ENCODE measurements at places on chromosomes 6 and 20. TPM values are rescaled to one million over a fixed set of nuclear protein-coding genes. Genes with fewer than 3 reads are reported as not detected.

DNA sequence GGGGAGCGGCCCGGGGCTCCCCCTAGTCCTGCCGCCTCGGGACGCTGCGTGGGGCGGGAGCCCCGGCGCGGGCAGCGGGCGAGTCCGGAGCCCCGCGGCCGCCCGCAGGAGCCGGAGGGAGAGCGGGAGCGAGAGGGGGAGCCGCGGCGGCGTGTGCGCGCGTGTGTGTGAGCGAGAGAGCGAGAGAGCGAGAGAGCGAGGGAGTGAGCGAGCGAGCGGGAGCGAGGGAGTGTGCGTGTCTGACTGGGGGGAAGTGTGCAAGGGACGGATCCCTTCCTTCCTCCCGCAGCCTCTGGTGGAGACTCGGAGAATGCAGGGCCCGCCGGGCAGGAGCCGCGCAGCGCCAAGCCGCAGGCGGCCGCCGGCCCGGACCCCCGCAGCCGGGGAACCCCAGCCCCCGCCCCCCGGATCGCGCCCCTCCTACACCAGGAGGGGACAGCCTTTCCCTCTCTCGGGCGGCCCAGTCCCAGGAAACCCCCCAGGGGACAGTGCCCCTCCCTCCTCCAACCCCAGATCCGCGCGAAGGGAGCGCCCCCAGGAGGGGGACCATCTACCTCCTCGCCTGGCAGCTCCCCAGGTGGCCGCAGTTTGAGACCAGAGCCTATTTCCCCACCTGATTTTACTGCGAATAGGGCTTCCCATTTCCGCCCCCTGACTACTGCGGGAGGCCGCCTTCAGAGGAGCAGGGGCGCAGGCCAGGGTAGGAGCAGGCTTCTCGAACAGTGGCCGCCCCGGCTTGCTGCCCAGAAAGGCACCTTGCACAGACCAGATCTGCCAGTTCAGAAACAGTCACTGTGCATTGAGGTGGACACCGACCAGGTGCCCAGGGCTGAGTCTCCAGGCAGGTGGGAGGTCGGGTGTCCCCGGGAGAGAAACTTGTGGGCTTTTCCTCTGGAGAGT, at the start of gene CDH22:
Gene CDH22, minus strand, starts transcription at position 241 of the 900 bp plus-strand sequence. CDS start 57,204 bp downstream, outside the sequence.
- no peak for DNase-seq

The PET117 gene
- total RNA-seq: 17.0 TPM

- DNase-seq: no peak
Measured at GRCh38 chr6:38651121-38651784, 11.5 kb upstream of the BTBD9 start.

GRCh38 chr6:1663511-1663910, 53.8 kb downstream of the FOXC1 start:
- no peak for DNase-seq

DNA sequence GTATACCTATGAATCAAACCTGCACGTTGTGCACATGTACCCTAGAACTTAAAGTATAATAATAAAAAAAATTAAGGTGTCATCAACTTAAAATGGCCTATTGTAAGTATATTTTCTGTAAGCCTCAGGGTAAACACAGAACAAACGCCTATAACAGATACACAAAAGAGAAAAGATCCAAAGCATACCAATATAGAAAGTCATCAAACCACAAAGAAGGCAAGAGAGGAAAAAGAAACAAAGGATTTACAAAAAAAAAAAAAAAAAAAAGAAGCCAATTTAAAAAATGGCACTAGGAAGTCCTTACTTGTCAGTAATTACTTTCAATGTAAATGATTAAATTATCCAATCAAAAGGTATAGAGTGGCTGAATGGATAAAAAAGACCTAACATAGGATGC, 24.6 kb upstream of the ASF1A start:
- no peak for DNase-seq

The RGS17 gene
- total RNA-seq: 0.19 TPM

DNA sequence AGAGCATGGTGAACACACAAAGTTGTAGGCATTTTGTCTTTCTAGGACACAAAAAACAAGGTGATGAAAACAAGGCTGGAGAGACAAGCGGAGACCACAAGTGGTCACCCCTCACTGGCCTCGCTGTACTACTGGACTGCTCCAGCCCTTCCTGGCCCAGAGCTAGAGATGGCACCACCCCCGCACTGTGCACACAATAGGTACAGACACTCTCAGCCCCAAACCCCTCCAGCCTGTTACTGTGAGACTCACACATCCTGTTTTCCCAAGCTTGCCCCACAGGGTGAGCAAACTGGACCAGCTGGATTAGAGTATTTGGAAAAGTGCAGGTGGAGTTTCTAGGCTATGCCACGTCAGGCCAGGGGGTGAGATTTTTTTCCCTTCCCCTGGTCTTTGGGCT, 8.4 kb upstream of the ZSWIM1 start:
- DNase-seq: no peak

The POU5F1 gene
- total RNA-seq: 0.92 TPM

DNA sequence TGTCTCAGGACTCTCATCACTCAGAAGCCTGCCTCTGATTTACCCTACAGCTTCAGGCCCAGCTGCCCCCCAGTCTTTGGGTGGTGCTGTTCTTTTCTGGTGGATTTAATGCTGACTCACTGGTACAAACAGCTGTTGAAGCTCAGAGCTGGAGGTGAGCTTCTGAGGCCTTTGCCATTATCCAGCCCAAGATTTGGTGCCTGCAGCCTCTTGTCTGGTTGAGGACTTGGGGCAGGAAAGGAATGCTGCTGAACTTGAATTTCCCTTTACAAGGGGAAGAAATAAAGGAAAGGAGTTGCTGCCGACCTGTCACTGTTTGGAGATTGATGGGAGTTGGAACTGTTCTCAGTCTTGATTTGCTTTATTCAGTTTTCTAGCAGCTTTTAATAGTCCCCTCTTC, 19.8 kb downstream of the ABCF1 start:
- DNase-seq: no peak

The FAM184A gene
- 0.30 TPM for total RNA-seq

DNA sequence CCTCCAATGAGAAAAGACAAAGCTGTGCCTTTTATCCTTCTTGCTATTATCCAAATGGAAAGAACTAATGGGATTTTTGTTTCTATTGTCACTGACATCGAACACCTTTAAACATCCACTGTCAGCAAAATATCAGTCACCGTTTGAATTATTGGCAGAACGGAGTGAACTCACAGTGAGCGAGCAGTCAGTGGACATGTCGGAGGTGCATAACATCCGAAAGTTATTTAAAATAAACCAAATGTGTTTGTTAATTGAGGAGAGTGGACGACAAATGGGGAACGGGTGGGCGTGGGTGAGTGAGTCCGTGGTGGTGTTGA, 38.8 kb downstream of the PMEPA1 start:
- DNase-seq: no peak

GRCh38 chr6:25930532-25931410, at the start of gene SLC17A2:
Gene SLC17A2, minus strand, starts transcription at chr6:25930691. Its CDS starts 4,895 bp downstream, at chr6:25925796.
- no peak for DNase-seq

The RUNX2 gene
- 1.4 TPM for total RNA-seq

The TFAP2C gene
- 34.8 TPM for total RNA-seq

DNA sequence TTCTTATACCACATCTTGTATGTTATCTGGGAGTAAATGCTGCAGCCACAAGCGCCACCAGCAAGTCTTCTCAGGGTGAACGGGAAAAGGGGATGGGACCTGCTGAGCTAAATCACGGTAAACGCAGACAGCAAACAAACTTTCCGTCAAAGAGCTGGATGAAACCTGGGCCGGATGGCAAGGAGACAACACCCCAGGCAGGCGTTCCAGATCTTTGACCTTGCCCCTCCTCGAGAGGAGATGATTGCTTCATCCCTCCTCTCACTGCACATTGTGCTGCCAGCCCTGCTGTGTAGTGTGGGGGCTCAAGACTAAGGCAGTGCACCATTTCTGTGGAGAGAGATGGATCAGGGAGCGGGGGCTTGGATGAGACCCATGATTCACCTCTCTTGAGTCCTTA, 9.8 kb downstream of the RAET1E start:
- no peak for DNase-seq

DNA sequence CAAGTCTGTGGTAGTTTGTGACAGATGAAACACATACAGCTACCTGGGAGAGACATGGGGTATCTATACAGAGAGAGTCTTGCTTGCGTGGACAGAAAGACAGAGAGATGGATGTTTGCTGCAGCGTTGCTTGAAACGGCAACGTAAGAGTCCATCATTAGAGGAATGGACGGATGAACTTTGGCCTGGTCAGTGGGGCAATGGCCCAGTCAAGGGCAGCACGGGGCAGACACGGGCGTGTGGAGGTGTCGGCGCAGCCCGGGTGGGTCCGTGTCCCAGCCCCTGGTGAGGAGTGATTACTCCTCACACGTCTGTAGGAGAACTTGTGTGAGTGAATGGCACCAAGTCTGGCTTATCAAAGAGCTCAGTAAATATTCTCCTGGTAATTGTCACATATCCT, 21.9 kb downstream of the DACT2 start:
- no peak for DNase-seq

GRCh38 chr20:8633366-8633765, 435.5 kb upstream of the PLCB4 start:
- no peak for DNase-seq

The TUBB2B gene
- 3.4 TPM for total RNA-seq

The TDRD6 gene
- total RNA-seq: not detected

DNA sequence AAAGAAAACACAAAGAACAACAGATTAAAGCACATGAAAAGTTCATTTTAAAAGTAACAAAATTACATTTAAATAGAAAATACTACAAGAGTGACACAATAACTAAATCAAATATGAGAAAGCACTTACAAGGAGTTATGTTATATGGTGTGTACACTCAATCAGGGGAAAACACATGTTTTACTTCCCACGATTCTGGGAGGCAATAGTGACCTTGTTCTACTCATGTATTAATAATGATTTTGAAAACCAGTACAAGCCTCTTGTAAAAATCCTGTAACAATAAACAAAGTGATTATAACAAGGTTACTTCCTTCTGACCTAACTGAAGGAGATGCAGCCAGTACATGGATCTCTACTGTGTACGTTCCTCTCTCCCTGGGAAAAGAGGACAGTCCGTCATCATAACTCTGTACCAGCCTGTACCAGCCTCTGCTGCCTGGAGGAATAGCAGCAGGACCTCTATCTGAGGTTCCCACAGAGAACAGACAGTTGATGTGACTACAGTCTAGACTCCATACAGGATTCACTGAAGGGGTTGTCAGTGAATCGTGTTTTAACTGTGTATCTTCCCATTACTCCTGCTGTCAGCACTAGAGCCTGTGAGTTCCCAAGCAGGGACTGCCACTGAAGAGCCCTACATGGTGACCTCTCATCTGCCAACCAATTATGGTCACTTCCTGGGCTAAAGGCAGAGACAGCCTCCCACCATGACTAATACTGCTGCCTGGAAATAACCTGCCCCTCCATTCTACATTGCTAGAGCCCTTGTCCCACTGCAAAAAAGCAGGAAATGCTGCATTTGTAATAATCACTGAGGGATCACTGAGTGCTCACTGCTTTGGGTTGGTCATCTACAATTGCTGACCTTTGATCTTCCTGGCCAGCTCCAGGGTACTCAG, 149.7 kb downstream of the KIF16B start:
- no peak for DNase-seq

DNA sequence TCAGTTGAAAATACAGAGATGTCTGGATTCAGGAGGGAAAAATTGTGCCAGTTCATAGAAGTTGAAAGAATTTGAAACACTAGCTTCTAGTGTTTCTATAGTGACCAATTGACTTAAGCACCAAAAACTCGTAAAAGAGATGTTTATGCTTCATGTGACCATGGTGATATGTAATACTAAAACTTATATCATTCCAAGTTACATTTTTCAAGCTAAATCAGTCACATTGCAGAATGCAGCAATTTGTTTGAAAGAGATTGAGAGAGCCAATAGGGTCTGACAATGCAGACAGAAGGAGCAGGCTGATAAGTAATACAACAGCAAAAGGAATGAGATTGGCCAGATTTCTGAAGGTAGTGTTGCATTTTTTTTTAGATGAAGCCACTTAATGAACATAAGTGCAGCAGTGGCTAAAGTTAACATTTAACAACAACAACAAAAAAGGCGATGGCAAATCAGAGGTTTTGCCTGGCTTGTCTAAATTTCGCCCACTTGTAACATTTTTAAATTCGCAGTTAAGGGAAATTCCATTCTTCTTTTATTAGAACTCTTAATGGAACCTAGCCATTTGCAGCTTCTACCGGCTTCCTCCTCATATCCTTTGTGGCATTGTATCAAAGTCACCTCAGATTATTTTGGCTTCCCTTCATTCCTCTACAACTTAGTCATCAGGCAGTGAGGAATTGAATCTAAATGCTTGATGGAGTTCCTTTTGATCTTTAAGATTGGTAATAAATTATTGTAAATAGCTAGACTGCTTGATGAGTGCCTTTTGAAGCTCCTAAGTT, 484.0 kb upstream of the SOX4 start:
- no peak for DNase-seq

DNA sequence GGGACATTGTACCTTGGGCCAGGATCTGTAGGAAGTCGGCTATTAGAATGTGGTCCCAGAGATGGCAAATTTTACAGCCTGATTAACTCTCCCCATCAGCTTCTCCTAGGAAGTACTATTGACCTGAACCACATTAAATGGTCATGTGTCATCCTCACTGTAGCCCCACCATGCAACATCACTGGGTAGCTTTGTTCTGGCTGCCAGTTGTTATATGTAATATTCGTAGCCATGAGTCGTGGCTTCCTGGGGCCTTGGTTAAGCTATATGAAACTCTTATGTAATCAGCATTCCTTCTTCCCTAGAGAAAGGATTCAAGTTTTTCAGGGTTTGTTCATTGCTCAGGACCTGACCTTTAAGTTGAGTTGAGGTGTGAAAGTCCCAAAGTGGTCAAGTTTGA, 125.7 kb downstream of the ANKS1A start:
- DNase-seq: no peak

DNA sequence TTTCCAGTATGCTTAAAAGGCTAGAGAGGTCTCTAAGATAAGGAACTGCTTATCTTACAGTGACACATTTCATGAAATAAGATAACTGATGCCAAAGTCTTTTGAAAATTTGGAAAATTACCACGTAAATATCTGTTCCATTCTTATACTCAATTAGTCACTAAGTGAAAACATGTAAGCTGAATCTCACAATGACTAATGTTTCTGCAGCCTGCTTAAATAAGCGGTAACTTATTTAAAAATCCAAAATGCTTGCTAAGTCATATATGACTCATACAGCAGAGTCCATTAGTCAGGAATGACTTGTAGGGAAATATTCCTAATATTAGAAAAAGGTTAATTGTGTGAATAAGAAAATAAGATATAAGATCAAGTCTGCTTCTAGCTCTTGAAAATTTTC, 27.8 kb upstream of the LGSN start:
- DNase-seq: no peak

DNA sequence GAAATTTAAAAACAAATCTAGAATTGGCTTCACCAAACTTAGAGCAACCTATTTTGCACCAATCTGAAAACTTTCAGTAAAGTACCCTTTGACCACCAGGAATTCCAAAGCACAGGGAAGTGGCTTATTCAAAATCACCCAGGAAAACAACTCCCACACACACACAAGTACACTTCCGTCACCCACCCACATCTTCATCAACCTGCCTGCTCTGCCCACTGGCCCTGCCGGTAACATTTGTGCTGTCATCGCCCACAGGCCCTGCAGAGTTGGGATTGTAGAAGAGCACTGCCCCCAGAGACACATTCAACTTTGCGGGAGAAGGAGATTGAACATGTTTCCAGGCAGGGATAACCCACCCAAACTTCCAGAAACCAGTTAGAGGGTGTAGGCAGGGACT, 19.3 kb upstream of the SCML4 start:
- DNase-seq: no peak

Measured in esophagus squamous epithelium (tissue), 5 donors.